ENCODE measurements at places on chromosomes 2 and 18. TPM values are rescaled to one million over a fixed set of nuclear protein-coding genes. Genes with fewer than 3 reads are reported as not detected.

GRCh38 chr18:3648641-3649040 lies 198.7 kb downstream of the TGIF1 start:
- H3K36me3 ChIP-seq, result no peaks in the 10 kb centered on the region
- no peaks in the 10 kb centered on the region for H3K27me3 ChIP-seq
- no peak overlapping the region for H3K27ac ChIP-seq
- H3K4me1 ChIP-seq, result no peaks in the 10 kb centered on the region
- no peak overlapping the region for H3K4me3 ChIP-seq
- no peak for DNase-seq

GRCh38 chr18:364256-364826 lies 96.5 kb upstream of the THOC1 start:
- H3K4me1 ChIP-seq, result no peaks in the 10 kb centered on the region
- DNase-seq, result no peak
- no peak overlapping the region for H3K4me3 ChIP-seq
- no peaks in the 10 kb centered on the region for H3K36me3 ChIP-seq
- no peaks in the 10 kb centered on the region for H3K27me3 ChIP-seq
- no peak overlapping the region for H3K27ac ChIP-seq

GRCh38 chr2:46286715-46287114 lies 10.5 kb upstream of the EPAS1 start:
- H3K4me1 ChIP-seq, result no peaks in the 10 kb centered on the region
- no peaks in the 10 kb centered on the region for H3K36me3 ChIP-seq
- no peak for DNase-seq
- no peaks in the 10 kb centered on the region for H3K27me3 ChIP-seq
- H3K4me3 ChIP-seq, result no peak overlapping the region

DNA sequence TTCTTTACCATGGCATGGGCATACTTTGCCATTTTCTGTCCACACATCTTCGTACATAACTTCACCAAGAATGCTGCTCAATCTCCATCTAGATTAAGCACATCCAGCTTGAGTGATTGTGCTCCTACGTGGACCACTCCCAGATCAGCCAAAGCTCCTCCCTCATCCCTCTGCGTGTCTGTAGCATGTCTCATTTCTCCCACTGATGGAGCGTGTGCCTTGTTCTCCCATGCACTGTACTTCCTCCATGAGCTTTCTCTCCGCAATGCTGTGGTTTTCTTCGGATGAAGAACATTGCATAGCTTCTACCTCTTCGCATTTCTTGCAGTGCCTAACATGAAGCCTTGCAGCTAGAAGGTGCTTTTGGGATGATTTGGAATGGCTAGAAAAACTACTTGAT lies 13.5 kb downstream of the CCL20 start:
- H3K36me3 ChIP-seq, result no peaks in the 10 kb centered on the region
- H3K27me3 ChIP-seq, result no peaks in the 10 kb centered on the region
- no peak overlapping the region for H3K27ac ChIP-seq
- DNase-seq, result no peak
- H3K4me1 ChIP-seq, result no peaks in the 10 kb centered on the region

GRCh38 chr2:229805559-229805958 lies 91.2 kb upstream of the DNER start:
- H3K27me3 ChIP-seq, result no peaks in the 10 kb centered on the region
- H3K27ac ChIP-seq, result no peak overlapping the region
- H3K36me3 ChIP-seq, result peaks cover 62% of the 10 kb centered on the region
- no peak overlapping the region for H3K4me3 ChIP-seq

DNA sequence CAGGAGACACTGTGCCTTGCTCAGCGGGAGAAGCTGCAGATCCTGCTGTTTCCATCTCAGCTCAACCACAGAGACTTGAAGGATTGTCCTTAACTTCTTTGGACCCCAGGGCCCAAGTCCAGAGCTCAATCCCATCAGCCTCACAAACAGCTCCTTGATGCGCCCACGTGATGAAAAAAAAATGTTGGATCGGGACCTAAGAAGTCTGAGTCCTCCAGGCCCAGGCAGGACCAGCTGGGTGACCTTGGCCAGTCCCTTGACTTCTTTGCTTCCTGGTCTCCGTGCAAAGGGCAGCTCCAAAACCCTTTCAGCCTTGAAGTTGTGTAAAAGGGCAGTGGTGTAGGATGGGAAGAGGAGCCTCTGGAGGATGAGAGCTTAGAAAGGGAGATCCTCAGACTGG lies 175.5 kb downstream of the ZFP36L2 start:
- no peaks in the 10 kb centered on the region for H3K27me3 ChIP-seq
- H3K27ac ChIP-seq, result no peak overlapping the region
- peaks cover 20% of the 10 kb centered on the region for H3K4me1 ChIP-seq
- no peaks in the 10 kb centered on the region for H3K36me3 ChIP-seq

DNA sequence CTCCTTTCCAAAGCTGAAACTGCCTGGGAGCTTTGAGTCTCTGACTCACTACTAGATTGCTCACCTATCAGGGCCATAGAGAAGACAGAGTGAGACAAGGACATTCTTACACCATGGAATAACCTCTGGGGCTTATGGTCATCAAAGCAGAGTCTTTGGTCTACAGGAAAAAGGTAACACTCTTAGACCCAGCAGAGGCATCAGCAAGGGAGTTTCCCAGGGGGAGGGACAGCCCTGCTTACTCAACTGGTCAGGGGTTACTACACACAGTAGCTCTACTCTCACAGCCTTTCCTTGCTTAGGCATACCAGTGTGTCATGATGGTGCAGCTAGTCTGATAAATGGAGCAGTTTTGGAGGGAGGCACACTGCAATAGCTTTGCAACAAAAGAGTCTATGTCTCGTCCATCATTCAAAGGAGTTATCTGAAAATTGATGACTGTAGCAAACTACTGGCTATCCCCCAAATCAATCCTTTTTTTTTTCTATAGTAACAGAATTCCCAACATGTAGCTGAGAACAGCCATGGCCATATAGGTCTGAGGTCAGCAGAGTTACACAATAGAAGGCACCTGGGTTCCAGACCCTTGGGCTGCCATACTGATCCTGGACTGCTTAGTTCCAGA lies 22.4 kb upstream of the CD28 start:
- H3K27ac ChIP-seq, result peak overlapping the region; percentile 88
- H3K36me3 ChIP-seq, result no peaks in the 10 kb centered on the region
- DNase-seq, result no peak
- H3K4me1 ChIP-seq, result peaks cover 18% of the 10 kb centered on the region
- H3K27me3 ChIP-seq, result no peaks in the 10 kb centered on the region

DNA sequence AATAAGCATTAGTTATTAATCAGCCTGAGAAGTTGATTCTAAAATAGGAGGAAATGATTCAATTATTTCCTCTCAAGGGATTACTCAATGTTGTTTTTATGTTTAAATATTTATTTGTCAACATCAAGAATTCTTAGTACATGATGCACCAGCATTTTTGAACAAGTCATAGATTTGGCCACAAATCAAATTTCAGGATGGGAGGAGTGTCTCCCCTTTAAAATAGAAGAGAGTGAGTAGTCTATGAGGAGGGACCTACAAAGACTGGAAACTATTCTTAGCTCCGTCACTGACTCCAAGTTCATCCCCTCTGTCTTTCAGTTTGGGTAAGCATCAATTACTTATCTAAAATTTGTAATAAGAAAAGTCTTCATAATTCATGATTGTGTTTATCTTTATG lies 18.6 kb upstream of the IL18R1 start:
- peak overlapping the region; percentile 54 for H3K27ac ChIP-seq
- no peak for DNase-seq
- H3K36me3 ChIP-seq, result no peaks in the 10 kb centered on the region
- peaks cover 5% of the 10 kb centered on the region for H3K4me1 ChIP-seq
- H3K4me3 ChIP-seq, result no peak overlapping the region

- no peak for DNase-seq
- H3K4me3 ChIP-seq, result no peak overlapping the region
- no peaks in the 10 kb centered on the region for H3K36me3 ChIP-seq
- no peaks in the 10 kb centered on the region for H3K4me1 ChIP-seq
Observed at GRCh38 chr18:64100116-64100922, 48.6 kb downstream of the LINC00305 start.

DNA sequence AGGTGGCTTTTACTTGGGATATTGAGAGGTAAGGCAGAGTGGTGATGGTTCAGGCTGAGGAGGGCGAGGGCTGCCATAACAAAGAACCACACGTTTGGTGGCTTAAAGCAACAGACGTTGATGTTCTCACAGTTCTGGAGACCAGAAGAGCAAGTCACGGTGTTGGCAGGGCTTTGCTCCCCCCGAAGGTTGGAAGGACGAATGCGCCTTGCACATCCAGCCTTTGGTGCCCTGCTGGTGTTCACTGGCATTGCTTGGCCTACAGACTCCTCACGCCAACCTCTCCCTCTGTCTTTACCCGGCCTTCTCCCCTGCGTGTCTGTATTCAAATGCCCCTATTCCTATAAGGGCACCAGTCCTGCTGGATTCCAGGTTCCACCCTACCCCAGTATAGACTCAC lies 125.4 kb downstream of the TPO start:
- H3K4me3 ChIP-seq, result no peak overlapping the region
- no peak overlapping the region for H3K27ac ChIP-seq
- no peaks in the 10 kb centered on the region for H3K27me3 ChIP-seq
- no peaks in the 10 kb centered on the region for H3K36me3 ChIP-seq
- no peak for DNase-seq
- no peaks in the 10 kb centered on the region for H3K4me1 ChIP-seq

- H3K27me3 ChIP-seq, result no peaks in the 10 kb centered on the region
- H3K36me3 ChIP-seq, result no peaks in the 10 kb centered on the region
- H3K27ac ChIP-seq, result peak overlapping the region; percentile 19
- no peaks in the 10 kb centered on the region for H3K4me1 ChIP-seq
- H3K4me3 ChIP-seq, result no peak overlapping the region
Observed at GRCh38 chr18:7415081-7415894, 151.8 kb upstream of the PTPRM start.

- no peak for DNase-seq
- no peak overlapping the region for H3K27ac ChIP-seq
- H3K36me3 ChIP-seq, result no peaks in the 10 kb centered on the region
Observed at GRCh38 chr2:194328456-194328855, 1328.6 kb upstream of the SLC39A10 start.

- DNase-seq, result no peak
- H3K4me1 ChIP-seq, result no peaks in the 10 kb centered on the region
- H3K27ac ChIP-seq, result no peak overlapping the region
- no peak overlapping the region for H3K4me3 ChIP-seq
- no peaks in the 10 kb centered on the region for H3K36me3 ChIP-seq
- H3K27me3 ChIP-seq, result no peaks in the 10 kb centered on the region
Observed at GRCh38 chr2:156745619-156746018, 309.4 kb downstream of the GPD2 start.

DNA sequence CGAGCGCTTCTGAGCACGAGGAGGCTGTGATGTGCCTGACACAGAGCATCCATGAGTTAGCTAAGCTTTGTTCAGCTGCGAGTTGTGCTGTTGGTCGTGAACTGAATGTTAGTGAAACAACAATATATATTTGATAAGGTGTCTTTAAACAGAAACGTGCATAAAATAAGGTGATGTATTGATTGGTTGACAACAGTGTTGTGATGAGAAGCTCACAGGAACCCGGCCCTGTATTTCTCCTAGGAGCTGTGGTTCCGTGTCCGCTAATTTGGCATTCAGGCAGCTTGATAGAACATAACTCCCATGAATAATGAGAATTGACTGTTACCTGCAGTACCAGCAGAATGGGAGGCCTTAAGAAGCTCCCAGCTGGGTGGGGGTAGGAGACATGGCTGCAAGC lies 146.4 kb upstream of the MYCN start:
- no peaks in the 10 kb centered on the region for H3K36me3 ChIP-seq
- no peak for DNase-seq
- no peaks in the 10 kb centered on the region for H3K4me1 ChIP-seq
- no peaks in the 10 kb centered on the region for H3K27me3 ChIP-seq
- no peak overlapping the region for H3K27ac ChIP-seq
- H3K4me3 ChIP-seq, result no peak overlapping the region

DNA sequence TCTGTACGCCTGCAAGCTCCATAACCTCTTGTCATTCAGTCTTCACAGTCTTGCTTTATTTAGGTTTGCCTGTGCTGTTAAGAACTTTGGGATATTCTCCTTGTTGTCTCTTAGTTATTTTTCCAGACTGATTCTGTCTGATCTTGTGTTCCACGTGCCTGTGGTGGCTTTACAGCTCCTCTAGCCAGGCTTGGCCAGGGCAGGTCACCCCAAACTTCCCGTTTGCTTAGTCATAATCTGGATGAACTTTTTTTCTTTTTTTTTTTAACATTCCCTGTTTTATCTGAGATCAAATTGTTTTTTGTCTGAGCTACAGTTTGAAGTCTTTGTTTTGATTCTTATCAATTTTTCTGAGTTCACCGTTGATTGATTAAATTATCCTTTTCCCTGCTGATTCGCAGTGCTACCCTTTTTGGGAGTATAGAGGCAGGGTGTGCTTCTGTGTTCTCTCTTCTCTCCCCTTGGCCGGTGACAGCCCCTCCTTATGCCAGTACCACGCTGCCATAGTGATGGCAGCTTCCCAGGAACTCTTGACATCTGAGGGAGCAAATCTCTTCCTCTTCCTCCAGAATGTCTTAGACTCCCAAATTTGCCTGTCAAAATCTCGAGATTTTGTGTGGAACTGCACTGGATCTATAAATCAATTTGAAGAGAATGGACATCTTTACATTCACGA lies 2.5 kb downstream of the SP100 start:
- H3K27ac ChIP-seq, result peak overlapping the region; percentile 38
- peaks cover 39% of the 10 kb centered on the region for H3K4me1 ChIP-seq
- no peaks in the 10 kb centered on the region for H3K36me3 ChIP-seq
- H3K4me3 ChIP-seq, result peak overlapping the region; percentile 69

DNA sequence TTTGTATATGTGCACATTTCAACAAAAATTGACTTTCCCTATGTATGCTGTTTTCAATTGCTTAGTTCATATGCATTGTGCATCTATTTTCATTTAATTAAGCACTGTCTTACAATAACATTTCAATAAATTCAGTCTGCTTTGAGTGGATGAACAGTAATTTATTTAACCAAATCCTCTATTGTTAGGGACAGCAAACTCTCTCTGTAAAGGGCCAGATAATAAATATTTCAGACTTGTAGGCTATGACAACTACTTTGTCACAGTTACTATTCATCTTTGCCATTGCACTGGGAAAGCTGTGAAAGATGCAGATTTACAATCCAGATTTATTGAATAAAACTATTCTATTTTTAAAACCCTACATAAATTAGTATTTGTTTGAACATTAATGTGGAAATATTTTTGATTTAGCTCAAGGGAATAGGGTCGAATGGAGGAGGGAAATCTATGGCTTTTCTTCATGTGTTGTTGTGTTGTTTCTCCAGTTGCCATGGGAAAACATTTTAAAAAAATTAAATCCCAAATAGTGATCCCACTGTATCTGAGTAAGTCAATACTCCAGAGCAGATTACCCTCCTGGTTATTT lies 14.2 kb upstream of the RAB27B start:
- H3K4me3 ChIP-seq, result no peak overlapping the region
- no peaks in the 10 kb centered on the region for H3K27me3 ChIP-seq
- no peak for DNase-seq
- no peaks in the 10 kb centered on the region for H3K36me3 ChIP-seq
- H3K27ac ChIP-seq, result no peak overlapping the region
- H3K4me1 ChIP-seq, result no peaks in the 10 kb centered on the region

- no peak overlapping the region for H3K4me3 ChIP-seq
- H3K4me1 ChIP-seq, result no peaks in the 10 kb centered on the region
- H3K27ac ChIP-seq, result no peak overlapping the region
- DNase-seq, result no peak
- no peaks in the 10 kb centered on the region for H3K27me3 ChIP-seq
Observed at GRCh38 chr2:181311837-181312236, 145.3 kb upstream of the ITGA4 start.

GRCh38 chr2:181357979-181358378 lies 99.2 kb upstream of the ITGA4 start:
- no peak overlapping the region for H3K4me3 ChIP-seq
- no peaks in the 10 kb centered on the region for H3K4me1 ChIP-seq
- H3K36me3 ChIP-seq, result no peaks in the 10 kb centered on the region
- no peaks in the 10 kb centered on the region for H3K27me3 ChIP-seq
- no peak overlapping the region for H3K27ac ChIP-seq

The MDH1B gene
- total RNA-seq, result not detected

The METTL5 gene
- 42.6 TPM for total RNA-seq

The ANKRD29 gene
- 118 TPM for total RNA-seq

The NMUR1 gene
- 1.8 TPM for total RNA-seq

The ASXL3 gene
- total RNA-seq, result 6.6 TPM
